ENCODE measurements at places on chromosomes 4 and X.

DNA sequence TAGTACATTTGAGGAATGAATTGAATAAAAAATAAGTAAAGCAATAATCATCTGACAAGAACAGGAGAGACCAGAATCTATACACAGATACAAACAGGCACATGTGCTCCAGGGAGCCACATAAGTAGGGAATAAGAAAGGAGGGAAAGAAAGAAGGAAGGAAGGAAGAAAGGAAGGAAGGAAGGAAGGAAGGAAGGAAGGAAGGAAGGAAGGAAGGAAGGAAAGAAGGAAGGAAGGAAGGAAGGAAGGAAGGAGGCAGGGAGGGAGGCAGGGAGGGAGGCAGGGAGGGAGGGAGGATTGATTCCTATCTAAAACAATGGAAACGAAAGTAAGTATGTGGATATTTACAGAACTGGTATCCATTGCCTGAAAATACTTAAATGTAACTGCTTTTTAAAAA is 475.8 kb downstream of the NLGN4X start:
- no peak for DNase-seq

- peak; percentile 6 for DNase-seq
Measured at GRCh38 chrX:54978448-54978847, 15.5 kb downstream of the PFKFB1 start.

- DNase-seq = no peak
Measured at GRCh38 chr4:183588169-183588675, 70.8 kb downstream of the RWDD4 start.

- no peak for DNase-seq
Measured at GRCh38 chr4:72313121-72313520, 255.9 kb downstream of the ADAMTS3 start.

- DNase-seq = no peak
Measured at GRCh38 chr4:76955182-76955581, 5.6 kb downstream of the SEPTIN11 start.

- DNase-seq = no peak
Measured at GRCh38 chr4:168712316-168712890, 215.6 kb downstream of the PALLD start.

- DNase-seq = no peak
Measured at GRCh38 chr4:149202117-149202516, 613.5 kb downstream of the IQCM start.

- DNase-seq = no peak
Measured at GRCh38 chr4:88147799-88148217, 10.6 kb downstream of the ABCG2 start.

DNA sequence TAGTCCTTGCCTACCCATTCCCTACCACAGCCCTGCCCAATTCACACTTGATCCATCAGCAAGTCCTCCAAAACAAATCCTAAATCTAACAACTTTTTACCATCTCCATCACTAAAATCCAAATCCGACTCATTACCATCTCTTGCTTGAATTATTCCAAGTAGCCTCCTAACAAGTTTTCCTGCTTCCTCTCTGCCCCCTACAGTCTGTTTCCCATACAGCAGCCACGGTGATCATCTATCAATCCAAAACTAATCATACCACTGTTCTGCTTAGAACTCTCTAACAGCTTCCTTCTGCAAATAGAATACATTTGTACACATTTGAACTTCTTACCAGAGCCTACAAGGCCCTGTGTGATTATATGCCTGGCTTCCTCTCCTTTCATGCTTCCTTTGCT is 133.0 kb downstream of the SHROOM4 start:
- no peak for DNase-seq

GRCh38 chr4:189202182-189202868 is 738.3 kb upstream of the FRG1 start:
- no peak for DNase-seq

GRCh38 chr4:118888666-118889311 is at the start of gene SYNPO2:
Gene SYNPO2 (plus strand): TSS chr4:118888854. CDS start chr4:118889037, 183 bp downstream.
- no peak for DNase-seq

DNA sequence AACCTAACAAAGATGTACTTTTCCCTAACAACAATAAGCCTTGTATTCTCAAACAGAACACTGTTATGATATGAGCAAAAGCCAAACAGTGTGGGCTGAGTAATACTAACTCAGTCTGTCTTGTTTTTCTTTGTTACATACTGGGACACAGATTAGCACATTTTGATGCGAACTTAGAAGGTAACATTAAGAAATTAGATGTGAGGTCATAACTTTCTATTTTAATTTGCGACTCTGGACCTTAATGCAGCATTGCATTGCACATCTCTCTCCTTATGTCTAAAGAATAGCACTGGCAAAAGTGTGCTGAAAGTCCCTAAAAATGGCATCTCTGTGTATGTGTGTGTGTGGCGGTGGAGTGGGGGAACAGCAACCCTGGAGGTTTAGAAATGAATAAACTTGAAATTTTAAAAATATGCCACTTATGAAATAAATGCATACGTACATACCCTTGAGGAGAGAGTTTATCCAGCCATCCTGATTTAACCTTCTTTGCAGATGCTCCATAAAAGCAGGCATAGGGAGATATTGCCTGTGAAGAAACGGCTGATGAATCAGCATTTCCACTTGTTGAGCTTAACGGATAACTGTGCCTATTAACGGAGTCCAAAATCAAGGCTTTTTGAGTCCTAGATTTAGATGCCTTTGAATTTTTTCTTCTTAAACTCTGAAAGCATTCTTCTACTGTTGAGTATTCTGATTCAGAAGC is 34.2 kb downstream of the ARAP2 start:
- DNase-seq = no peak

GRCh38 chr4:142226014-142226413 is 589.6 kb downstream of the IL15 start:
- no peak for DNase-seq

- no peak for DNase-seq
Measured at GRCh38 chr4:124499261-124499660, 213.3 kb downstream of the ANKRD50 start.

- no peak for DNase-seq
Measured at GRCh38 chr4:105946771-105947170, 51.5 kb downstream of the NPNT start.

DNA sequence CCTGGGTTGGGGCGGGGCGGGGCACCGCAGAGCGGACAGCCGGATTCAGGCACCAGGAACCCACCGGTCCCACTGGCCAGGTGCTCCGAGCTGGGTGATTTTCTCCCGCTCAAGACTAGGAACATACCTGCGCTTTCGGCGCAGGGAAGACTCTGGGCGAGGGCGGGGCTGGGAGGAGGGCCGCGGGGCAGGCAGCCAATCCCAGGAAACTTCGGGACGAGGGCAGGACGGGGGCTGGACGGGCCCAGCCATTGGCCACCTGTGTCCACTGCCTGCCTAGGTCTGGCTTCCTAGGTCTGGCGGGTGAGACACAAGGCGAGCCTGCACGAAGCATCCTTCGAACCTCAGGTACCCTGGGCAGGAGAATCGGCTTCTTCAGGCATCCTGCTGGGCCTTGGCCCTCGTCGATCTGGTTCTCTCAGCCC is 274 bp upstream of the ERVMER34-1 start:
- no peak for DNase-seq

DNA sequence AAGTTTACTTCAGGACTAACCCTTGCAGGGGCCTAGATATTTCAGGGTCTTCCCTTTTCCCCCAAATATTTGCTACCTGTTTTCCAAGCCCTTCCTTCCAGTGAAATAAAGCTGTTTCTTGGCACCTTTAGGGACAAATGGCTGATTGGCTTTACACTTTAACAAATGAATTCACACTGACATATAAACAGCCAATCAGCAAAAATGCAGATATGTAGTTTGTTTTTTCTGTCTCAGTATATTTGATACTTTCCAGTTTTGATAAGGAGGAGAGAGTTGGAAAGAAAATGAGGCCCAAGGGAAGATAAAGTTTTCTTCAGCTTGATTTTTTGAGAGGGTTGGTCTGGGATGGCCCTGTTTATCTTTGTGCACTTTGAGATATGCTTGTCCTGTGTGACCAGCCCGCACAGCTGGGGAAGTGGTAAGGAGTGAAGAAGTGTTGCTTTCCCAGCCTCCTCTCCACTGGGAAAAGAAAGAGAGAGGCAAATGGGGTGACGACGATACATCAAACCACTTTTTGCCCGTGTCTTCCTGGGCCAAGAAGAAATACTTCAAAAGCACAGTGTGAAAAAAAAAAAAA is 67.5 kb downstream of the MGST2 start:
- no peak for DNase-seq

GRCh38 chr4:38377195-38377594 is 286.8 kb upstream of the KLF3 start:
- DNase-seq = no peak

DNA sequence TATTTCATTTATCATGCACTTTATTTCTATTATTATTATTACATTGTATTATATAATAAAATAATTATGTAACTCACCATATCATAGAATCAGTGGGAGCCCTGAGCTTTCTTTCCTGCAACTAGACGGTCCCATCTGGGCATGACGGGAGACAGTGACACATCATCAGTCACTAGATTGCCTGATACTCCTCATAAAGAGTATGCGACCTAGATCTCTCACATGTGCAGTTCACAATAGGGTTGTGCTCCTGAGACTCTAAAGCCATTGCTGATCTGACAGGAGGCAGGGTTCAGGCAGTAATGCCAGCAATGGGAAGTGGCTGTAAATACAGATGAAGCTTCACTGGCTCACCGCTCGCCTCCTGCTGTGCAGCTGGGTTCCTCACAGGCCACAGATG is 62.3 kb downstream of the DMD start:
- DNase-seq = no peak

GRCh38 chrX:9848718-9849479 is 62.7 kb downstream of the SHROOM2 start:
- no peak for DNase-seq

- no peak for DNase-seq
Measured at GRCh38 chr4:145451895-145452294, 29.8 kb upstream of the SMAD1 start.

DNA sequence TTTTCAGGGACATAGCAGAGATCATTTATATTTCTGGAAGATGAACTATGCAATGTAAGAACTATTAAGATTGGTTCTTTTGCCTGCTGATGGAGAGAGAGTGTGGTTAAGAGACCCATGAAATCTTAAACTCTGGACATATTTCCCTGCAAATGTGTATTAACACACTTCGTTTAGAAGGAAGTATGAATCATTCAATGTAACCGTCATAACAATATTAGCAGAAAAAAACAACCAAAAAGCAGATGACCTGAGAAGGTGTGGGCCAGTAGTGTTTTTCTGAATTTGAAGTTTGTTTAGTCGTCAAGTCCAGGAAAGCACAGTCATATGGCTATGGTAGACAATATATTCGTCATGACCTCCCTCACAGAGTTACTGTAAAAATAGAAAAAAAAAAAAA is 2.5 kb upstream of the TMPRSS11D start:
- DNase-seq = no peak

GRCh38 chr4:95142932-95143331 is 385.2 kb downstream of the BMPR1B start:
- no peak for DNase-seq

DNA sequence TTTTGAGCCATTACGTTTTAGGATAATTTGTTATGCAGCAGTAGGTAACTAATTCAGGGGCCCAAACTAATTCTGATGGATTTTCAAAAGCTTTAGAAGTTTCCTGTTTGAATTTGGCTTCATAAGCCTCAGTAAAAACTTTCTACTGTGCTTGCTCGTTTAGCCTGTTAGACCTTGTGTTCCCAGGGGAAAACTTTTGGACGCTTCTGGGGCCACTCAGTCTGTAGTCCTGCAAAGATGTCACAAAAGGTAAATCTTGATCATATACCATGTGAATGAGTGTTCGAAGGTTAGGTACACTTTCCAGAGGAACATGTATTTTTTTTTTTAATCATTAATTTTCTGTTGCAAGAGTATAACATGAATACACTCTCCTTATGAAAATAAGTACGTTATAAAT is 70.7 kb downstream of the SUPT20HL2 start:
- no peak for DNase-seq

GRCh38 chr4:140005699-140006098 is 148.3 kb downstream of the MAML3 start:
- no peak for DNase-seq

GRCh38 chr4:2931512-2932301 is 31.5 kb downstream of the NOP14 start:
- DNase-seq = no peak

DNA sequence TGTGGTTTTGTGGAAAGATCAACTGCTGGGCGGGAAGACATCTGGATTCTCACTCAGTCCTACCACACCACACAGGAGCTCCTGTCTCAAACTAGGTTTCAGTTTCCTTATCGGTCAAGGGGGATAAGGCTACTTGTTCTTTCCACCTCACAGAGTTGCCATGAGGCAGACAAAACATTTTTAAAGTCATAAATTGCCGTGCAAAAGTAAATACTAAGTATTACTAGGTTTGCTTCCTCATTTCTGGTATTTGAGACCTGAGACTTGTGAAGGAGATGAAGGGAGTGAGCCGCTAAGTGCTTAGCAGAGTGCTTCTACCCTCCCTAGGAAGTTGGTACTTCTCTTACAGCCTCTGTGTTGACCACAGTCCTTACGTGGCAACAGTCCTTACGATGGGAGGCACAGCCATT is 1.5 kb downstream of the LAP3 start:
- no peak for DNase-seq

DNA sequence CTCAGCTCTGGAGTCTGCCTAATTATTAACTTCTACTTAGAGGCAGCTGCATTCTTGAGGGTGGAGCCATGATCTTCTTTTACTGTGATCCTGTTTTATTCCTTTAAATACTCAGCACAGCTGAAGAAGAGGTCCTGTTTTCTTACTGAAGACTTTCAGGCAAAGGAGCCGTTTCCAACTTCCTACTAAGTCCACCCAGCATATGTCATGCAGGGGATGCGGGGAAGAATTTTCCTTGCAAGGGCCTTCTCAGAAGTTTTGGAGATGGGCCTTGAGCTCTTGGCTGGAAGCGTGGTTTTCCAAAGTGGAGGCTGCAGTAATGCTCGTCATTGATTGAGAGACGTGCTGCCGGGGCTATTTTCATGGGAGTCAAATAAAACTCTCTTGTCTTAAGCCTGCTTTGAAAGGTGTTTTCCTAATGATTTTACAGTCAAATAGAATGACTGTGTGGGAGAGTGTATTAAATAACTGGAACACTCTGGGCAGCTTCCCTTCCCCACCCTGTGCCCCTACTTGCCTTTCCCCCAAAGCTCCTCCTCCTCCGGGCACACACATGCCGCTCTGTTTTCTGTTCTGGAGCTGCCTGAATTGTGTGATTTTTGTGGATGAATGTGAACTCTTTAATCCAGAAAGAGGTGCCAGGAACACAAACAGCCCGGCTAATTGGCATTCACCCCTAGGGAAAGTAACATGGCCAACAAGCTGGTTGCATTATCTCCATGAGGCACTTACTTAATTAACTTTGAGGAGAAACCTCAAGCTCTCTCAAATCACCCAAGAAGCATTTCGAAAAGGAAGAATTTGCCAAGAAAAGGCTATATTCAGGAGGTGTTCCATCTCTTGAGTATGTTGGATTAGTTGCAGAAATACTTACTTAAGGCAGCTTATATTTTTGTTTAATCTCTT is 28.1 kb downstream of the FGF2 start:
- DNase-seq = no peak

DNA sequence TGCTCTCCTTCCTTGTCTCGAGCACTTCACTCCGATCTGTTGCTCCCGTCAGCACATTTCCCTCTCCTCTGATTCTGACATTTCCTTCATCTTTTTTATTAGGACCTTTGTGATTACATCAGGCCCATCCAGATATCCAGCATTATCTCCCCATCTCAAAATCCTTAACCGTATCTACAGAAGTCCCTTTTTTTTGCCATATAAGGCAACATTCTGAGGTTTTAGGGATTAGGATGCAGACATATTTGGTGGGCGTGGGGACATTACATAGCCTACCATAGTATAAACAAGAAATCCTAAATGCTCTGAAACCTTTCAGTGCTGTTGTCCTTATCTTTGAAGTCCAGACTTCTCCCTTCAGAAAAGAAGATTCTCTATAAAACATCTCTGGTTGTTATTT is 505.0 kb upstream of the PITX2 start:
- no peak for DNase-seq

All from hematopoietic multipotent progenitor cell treated with erythropoietin and hydrocortisone succinate and interleukin-3 and kit ligand, for 17 days (in vitro differentiated cells).